ENCODE measurements at places on chromosomes 12 and 14.

GRCh38 chr12:47156167-47156736 lies 76.5 kb upstream of the AMIGO2 start:
- DNase-seq: no peak

GRCh38 chr12:93198086-93198485 lies 179.6 kb upstream of the NUDT4 start:
- DNase-seq: no peak

GRCh38 chr14:97057238-97058073 lies 260.3 kb downstream of the VRK1 start:
- no peak for DNase-seq

- no peak for DNase-seq
Measured at GRCh38 chr12:115257791-115258190, 573.8 kb upstream of the TBX3 start.

- no peak for DNase-seq
Measured at GRCh38 chr12:47789712-47790489, 16.9 kb downstream of the SLC48A1 start.

DNA sequence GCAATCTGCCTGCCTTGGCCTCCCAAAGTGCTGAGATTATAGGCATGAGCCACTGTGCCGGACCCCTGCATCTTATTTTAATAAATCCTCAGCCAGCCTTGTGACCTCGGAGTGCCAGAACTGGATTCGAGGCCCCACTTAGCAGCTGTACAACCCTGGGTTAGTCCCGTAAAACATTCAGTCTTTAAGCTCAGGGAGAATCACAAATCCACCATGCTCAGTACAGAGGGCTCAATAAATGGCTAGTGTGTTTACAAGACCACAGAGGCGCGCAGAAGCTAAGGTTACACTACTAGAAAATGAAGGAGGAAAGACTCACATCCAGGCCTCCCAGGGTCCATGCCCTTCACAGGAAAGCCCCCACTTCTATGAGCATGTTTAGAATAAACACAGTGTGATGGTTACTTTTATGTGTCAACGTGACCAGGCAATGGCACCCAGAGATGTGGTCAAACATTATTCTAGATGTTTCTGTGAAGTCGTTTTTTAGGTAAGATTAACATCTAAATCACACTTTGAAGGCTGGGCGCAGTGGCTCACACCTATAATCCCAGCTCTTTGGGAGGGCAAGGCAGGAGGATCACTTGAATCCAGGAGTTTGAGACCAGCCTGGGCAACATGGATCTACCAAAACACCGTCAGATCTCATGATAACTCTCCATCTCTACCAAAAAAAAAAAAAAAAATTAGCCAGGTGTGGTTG lies 55.3 kb downstream of the CLMN start:
- no peak for DNase-seq

DNA sequence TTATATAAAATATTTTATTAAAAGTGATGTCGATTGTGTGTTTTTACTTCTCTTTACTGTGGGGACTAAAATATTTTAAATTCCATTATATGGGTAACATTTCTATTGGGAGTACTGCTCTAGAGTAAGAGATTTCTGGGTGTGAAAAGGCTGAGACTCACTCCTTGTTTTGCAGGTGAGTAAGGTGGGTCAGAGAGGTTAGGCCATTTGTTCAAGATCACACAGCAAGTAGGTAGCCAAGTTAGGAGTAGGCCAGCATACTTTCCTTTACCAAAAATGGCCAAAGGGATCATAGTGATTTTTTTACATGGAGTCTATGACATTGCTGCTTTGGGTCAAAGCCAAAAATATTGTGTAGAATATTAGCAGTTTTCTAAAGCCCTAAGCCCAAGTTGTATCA lies 138.0 kb downstream of the ETV6 start:
- DNase-seq: no peak

GRCh38 chr14:74712499-74713394 lies at the start of the genes AREL1 and FCF1:
AREL1 (minus strand) TSS chr14:74713080; CDS start chr14:74685615, 27,465 bp downstream.
FCF1 (plus strand) TSS chr14:74713144; CDS start chr14:74713198, 54 bp downstream.
- DNase-seq: peak; percentile 65

GRCh38 chr14:54606178-54606577 lies 39.2 kb downstream of the SAMD4A start:
- no peak for DNase-seq

GRCh38 chr12:26373606-26374495 lies 178.5 kb downstream of the SSPN start:
- DNase-seq: no peak

- no peak for DNase-seq
Measured at GRCh38 chr14:102182936-102183619, 43.4 kb downstream of the WDR20 start.

DNA sequence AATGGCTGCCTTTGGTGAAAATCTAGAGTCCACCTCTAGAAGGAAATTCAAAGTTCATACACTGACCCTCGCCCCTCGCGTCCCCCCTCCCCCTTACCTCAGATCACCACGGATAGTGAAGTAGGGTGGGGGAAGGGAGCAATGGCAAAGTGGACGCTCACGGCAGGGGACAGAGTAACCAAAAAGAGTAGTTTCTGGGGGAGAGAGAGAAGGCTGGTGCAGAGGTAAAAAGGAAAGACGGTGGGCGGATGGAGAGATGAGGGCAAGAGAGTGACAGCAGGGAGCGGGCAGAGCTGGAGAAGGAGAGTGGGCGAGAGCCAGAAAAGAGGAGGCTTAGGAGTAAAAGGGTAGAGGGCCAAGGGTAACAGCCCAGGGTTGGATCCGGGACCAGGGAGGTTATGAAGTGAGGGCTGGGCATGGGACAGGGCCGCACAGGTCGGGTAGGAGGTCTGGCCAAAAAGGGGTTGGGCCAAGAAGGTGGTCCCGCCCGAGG lies 423 bp downstream of the ALDH6A1 start:
- no peak for DNase-seq

DNA sequence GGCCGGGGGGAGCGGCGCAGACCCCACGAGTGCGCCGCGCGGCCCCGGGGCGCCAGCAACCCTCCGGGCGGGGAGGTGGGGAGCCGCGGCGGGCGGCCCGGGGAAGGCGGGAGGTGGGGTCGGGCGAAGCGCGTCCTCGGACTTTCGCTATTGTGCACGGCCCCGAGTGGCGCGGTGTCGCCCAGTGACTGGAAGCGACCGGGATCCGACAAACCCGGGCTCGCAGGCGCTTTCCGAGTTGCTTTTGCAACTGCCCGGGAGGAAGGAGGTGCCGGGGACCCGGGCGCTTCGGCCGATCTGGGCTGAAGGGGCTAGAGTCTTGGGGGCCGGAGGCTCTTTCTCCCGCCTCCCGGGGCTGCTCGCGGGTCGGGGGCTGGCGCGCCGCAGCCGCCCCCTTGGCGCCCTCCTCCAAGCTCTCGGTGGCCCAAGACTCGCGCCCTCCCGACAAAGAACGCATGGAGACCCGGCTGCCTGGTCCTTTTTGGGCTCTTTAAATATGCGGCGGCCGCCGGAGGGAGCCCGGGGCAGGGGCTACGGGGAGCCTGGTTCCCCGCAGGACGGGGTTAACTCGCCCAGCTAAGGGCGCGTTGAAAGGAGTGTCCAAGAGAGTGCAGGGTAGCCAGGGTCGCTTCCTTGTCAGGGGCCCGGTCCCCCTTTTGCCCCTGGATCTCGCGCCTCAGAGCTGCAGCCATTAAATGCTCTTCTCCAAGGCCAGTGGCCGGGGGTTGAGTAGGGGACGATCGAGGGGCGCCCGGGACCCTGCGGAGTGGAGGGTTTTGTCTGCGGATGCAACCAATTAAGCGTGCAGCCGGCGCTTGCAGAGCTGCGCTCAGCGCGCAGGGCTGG lies 1.4 kb downstream of the HMGA2 start:
- DNase-seq: no peak

GRCh38 chr14:89372512-89372883 lies 44.5 kb downstream of the FOXN3 start:
- no peak for DNase-seq

GRCh38 chr12:110373962-110374611 lies 29.4 kb downstream of the ANAPC7 start:
- DNase-seq: no peak

GRCh38 chr12:75177997-75178396 lies 31.6 kb downstream of the KCNC2 start:
- DNase-seq: no peak

DNA sequence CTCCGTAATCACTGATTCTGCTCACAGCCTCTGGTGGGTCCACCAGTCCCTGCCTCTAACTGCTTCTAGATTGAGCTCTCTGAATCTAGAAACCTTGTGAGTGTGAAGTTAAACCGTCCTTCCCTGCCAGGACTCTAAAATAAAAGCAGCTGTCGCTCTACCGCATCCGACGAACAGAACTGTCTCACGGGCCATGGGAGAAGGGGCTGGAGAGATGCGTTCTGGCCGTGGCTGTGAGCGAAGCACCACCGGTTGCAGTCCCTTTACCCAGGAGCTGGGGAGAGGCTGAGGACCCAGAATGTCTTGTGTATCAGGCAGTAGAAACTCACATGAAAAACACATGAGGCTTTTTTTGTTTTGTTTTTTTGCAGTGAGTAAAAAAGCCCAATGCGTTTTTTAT lies 159.6 kb downstream of the PIWIL1 start:
- DNase-seq: no peak

- no peak for DNase-seq
Measured at GRCh38 chr12:8077207-8077606, 4.9 kb upstream of the NECAP1 start.

DNA sequence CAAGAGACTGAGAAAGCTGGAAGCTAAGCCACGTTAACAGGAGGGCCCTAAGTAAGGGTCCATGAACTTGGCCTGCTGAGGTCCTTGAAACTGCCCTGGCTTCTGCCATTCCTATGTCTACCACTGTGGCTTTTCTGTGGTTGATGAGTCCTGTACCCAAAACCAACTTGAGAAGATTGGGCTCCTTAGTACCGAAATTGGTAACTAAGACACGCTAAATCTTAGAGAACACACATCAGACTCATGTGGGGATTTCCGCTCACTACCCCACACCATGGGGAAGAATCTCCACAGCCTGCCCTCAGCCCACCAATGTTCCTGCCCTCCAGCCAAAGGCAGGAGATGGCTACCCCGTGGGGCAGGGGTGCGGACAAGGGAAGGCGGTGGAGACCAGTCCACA lies 232.9 kb downstream of the SPTSSA start:
- no peak for DNase-seq

- DNase-seq: no peak
Measured at GRCh38 chr14:33720284-33720787, 230.5 kb downstream of the EGLN3 start.

Data from stimulated activated CD8-positive, alpha-beta memory T cell treated with anti-CD3 and anti-CD28 coated beads, Interleukin-4, amount 100 ng/mL, for 4 hours (primary cell).